ENCODE measurements at places on chromosomes 5 and 9.
A peak's percentile ranks its signal among the peaks of the same experiment; 100 is the strongest.

- no peak for DNase-seq
Observed at GRCh38 chr9:112846528-112847488, 43.9 kb downstream of the SLC46A2 start.

DNA sequence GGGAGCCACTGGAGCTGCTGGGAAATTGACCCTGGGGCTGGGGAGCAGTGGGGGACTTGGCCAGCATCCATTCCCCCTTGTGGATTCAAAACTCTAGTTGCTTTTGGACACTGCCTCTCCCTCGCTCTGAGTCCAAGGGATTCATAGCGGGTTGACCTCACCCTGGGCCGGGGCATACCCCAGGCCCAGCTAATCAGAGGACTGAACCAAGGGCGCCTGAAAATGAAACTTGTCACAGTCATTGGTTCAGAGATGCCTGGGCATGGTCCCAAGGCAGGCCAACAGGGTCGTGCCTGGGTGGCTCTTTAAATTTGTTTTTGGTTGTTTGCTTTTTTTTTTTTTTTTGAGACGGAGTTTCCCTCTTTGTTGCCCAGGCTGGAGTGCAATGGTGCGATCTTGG lies 22.6 kb downstream of the STK10 start:
- no peak for DNase-seq

- no peak for DNase-seq
Observed at GRCh38 chr9:107683566-107683965, 194.0 kb upstream of the KLF4 start.

- DNase-seq = no peak
Observed at GRCh38 chr5:177510567-177511053, 984 bp upstream of the DOK3 start.

GRCh38 chr5:176810687-176811501 lies 535 bp downstream of the UNC5A start:
- DNase-seq = no peak

- DNase-seq = no peak
Observed at GRCh38 chr9:135046739-135047350, 40.6 kb upstream of the OLFM1 start.

DNA sequence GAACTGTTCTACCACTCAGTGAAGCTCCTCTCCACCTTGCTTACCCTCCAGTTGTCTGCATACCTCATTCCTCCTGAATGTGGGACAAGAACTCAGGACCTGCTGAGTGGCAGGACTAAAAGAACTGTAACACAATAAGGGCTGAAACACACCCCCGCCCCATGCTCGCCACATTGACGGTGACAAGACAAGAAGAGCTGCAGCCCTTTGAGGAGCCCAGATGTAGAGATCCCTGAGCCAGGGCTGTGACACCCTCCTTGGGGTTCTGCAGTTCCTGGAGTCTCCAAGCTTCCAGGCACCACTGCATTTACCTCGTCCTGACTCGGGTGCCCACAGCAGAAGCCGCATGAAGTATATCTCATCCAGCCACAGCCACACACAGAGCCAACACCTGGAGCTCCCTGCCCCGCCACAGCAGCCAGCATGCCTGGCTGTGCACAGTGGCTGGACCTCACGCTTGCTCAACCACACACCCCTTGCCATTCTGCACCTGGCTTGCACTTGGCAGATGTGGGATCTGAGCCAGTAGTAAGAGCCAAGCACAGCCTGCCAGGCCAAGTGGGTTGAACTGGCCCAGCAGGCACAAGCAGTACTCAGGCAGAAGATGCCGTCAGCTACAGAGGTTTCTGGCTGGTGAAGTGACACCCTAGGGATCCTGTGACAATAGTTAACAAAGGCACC lies 166.1 kb downstream of the RNF180 start:
- no peak for DNase-seq

DNA sequence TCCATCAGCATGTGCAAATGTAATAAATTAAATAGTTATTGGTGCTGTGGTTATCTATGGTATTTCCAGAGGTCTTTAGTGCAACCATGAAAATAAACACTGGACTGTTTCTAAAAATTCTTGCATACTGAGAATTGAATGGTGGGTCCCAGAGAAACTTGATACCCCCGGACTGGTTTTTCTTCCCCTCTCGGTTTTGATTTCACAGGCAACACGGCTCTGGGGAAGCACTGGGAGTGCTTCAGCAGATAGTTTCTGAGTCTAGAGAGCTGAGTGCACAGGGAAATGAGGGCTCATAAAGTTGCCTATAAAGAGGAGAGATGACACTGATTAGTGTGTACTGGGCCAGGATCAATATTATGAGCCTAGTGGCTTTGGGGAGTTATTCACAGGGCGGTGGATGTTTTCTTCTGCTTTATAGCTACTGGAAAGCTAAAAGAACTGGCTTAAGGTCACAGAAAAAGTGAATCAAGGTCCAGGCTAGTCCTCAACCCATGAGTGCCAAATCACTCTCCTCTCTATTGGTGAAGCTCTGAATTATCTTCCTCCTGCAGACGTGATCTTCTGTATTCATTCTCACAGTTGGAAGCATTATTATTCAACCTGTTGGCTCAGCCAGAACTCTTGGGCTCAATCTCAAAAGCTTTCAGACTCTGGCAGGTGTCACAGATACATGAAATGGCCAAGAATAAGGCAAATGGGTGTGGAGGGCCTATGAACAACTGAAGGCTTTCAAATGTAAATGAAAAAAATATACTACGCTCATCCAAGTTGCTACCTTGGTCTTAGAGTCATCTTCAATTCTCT lies 170.2 kb upstream of the HMHB1 start:
- DNase-seq = peak; percentile 30
